GF-D8 (cell line): ENCODE measurements at places on chromosomes 3 and 15.

DNA sequence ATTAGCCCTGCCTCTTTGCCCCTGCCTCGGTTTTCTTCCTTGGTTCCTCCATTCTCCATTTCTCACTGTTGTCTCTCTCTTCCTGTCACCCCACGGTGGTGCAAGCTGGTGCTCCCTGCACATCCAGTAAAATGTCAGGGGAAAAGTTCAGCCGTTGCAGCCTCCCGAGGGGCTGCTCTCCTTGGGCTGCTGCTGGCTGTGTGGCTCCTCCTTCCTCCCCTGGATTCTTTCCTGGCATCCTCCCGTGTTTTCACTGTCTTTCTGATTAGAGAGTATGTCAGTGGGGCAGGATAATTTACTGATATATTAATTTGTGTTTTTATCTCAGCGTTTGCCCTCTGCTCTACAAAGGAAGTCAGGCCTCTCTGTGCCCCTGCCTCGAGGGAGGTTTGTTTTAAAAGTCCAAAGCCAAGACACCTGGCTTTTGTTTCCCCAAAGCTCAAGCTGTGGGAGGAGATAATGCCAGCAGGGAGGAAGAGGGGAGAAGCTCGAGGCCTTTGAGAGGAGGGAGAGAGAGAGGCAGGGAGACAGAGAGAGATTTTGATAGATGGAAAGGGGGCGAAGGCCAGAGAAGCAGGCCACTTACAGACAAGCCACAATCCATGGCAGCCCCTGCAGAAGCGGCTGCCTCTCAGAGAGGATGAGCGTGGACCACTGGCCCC, 150.3 kb upstream of the NR2F2 start:
- DNase-seq = no peak

DNA sequence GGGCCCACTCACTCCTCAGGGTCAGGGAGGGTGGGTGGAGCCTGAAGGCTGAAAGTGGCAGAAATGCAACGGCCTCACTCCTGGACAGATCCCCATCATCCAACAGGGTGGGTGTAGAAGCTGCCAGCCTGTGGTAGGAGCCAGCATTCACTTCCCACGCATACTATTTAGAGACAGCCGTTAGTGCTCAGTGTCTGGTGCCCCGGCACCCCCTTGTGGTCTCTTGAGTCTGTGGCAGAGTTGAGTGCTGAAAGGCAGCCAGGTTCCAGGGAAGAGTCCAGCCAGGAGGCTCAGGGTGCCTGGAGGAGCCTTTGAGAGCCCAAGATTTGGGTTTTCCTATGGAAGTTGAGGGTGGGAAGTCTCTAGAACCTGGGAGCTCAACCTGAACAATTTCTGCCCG, 2.1 kb upstream of the GNAT1 start:
- peak; percentile 47 for DNase-seq

DNA sequence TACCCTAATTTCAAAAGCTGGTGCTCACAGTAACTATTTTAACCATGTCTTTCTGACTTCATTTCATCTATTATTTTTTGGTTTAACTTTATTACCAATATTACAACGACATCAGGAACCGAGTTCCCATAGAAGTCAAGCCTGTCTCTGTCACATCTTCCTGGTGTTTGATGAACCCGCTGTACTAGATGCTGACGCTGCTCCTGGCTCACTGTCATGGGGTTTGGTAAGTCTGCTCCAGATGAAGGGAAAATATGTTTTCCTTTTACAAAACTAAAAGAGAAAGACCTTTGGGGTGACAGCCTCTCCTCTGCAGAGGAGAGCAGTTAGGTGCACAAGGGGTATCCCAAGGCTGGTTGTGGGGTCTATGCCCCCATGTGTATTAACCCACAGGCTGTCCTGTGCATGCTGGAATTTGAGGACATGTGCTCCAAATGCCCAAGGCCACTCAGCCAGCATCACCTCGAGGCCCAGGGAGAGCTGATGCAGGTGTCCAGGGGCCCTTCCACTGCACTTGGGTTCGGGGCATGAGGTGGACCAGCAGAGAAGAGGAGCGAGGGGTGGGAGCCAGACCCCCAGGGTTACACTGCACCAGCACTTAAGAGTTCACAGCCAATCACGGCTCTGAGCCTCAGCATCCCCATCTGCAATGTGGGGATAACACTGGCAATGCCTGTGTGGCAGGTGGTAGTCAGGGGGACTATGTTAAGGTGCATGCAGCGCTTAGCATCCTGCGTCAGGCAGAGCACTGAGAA, 62.2 kb downstream of the ATP10A start:
- no peak for DNase-seq

- no peak for DNase-seq
Measured at GRCh38 chr15:60916032-60916678, 312.9 kb downstream of the RORA start.

- DNase-seq = no peak
Measured at GRCh38 chr15:74293021-74293810, 57.1 kb downstream of the CCDC33 start.

DNA sequence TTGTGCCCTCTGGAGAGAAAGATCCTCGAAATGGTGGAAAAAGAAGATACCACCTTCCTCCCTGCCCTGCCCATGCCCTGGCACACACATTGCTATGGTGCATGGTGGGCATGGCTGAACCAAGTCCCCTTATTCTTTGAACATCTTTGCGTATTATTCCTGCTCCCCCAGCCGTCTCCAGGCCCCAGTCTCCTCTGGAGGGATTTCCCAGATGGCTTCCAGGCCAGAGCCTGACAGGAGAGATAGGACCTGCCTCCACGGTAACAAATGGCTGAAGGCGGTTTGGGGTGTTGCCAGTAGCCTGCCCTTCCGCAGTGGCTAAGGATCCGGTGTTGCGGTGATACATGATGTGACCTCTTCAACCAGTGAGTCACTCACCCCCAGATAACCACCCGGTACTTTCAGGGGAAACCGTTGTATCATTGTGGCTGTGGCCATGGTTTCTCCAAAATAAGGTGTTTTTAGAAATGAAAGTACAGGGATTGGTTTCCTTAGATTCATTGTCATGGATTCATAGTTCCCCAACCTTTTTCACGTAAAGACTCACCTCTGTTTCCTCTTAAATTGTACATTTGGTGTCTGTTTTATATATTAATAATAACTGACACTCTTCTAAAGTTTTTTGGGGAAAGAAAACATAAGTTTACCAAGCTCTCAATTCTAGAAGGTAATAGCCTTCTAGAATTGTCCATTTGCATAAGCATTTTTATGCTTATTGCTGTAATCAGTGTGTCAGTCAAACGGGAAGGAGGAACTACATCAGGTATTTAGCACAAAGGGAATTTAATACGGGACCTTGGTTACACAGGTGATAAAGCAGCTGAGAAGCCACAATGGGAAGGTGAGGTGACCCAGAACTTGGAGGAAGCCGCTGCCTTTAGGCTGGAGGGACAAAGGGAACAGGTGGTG, 25.9 kb downstream of the SMAD3 start:
- DNase-seq = peak; percentile 70

- DNase-seq = no peak
Measured at GRCh38 chr3:72101494-72101893, 316.5 kb upstream of the PROK2 start.

- no peak for DNase-seq
Measured at GRCh38 chr3:171393032-171393744, 67.0 kb downstream of the TNIK start.

- no peak for DNase-seq
Measured at GRCh38 chr15:63564093-63564492, 33.1 kb upstream of the FBXL22 start.

DNA sequence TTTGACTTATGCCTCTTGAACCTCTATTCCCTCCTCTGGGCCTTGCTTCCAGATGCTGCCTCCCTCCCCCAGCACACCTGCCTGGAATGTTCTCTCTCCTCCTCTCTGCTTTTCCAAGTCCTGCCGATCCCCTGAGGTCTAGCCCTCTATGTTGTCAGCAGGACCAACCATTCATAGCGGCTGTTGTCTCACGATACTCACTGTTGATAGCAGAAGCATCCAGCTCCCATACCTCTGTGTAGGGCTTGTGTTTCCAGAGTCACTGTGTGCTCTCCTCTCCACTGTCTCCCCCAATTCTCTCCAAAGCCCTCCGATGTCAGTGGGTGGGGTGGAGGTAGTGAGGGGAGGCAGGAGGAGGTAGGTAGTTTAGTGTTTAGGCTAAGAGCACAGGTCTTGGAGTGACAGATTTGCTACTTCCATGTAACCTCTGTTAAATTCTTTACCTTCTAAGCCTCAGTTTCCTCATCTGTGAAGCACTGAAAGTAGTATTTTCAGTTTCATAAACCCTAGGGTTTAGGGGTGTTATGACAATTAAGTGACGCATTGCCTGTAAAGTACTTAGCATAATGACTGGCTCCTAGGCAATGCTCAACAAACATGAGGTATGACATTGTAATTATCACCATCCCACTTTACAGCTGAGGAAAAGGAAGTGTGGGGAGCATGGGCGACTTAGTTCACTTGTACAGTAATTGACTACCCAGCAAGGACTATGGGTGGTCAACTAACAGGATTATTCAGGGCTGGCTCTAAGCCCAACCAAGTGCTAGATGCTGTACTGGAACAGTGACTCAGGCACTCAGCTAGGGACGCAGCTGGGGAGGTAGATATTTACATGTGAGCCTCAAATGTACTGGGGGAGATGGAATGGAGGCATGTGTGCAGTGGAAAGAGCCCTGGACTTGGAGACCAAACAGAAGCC, 122.8 kb downstream of the CACNA1D start:
- no peak for DNase-seq

- DNase-seq = peak; percentile 18
Measured at GRCh38 chr3:184186184-184186901, at the start of gene ABCF3. TSS of gene ABCF3 (plus strand) at chr3:184186199. CDS start at chr3:184186208, 9 bp downstream.

DNA sequence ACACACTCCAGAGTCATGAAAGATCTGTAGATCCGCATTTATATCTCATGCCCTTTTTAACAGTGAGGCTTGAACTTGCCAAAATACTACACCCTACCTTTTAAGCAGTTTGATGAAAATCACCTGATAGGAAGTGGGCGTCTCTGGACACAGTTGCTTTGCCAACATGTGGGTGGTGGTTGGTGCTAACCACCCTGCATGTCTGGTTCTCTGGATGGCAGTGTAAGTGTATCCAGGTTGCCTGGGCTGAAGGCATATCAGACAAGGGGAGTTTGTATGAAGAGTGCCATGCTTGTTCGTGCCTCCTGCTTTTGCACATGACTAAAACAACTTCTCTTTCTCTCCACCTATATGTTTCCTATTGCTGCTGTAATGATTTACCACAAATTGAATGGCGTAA, 159.6 kb downstream of the GHSR start:
- DNase-seq = no peak

DNA sequence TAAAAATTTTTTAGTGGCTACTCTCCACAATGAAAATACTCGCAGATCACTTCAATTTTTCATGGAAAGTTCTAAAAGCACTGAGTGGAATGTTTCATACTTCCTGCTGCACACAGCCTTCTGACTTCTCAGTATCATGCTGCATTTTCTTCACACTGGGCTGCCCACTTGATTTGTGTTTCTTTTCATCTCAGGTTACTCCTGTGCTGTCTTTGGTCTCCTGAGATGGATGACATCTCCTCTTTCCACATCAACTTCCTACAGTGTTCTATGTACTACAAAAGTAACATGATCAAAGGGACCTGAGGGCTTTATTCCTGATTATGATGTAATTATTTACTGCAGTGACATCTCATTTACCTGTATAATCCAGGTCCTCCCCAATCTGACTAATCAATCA, 927.7 kb downstream of the ROBO2 start:
- DNase-seq = no peak

- no peak for DNase-seq
Measured at GRCh38 chr15:40891810-40892446, 2.3 kb upstream of the VPS18 start.

- DNase-seq = no peak
Measured at GRCh38 chr15:90165659-90166489, 35.3 kb upstream of the SEMA4B start.

- DNase-seq = no peak
Measured at GRCh38 chr3:151639418-151639740, 94.3 kb upstream of the AADACL2 start.

- no peak for DNase-seq
Measured at GRCh38 chr15:71444866-71445590, 329.8 kb downstream of the THSD4 start.

GRCh38 chr15:74573987-74574386, 33.0 kb downstream of the ARID3B start:
- DNase-seq = no peak

- DNase-seq = no peak
Measured at GRCh38 chr3:62718011-62718410, 157.2 kb downstream of the CADPS start.

DNA sequence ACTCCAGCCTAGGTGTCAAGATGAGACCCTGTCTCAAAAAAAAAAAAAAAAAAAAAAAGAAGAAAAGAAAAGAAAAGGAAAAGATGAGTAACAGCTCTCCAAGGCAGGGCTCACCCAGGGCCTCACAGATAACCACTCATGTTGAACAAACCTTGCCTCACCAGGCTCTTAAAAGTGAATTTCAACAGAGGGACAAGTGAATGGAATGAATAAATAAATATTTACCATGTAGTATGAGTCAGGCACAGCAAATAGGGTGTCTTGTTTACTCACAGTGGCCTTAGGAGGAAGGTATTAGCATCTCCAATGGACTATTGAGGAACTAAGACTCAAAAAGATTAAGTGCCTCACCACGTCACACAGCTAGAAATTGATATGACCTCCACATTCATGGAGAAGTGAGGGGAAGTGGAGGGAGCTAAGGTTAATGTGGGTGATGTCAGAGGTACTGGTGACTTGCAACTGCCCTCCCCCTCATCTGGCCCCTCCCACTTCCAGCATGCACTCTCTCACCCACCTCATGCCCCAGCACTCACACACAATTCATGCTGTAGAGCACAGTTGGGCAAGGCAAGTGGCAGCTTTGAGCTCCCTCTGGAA, 255.5 kb downstream of the UACA start:
- peak; percentile 53 for DNase-seq

GRCh38 chr3:188034989-188035388, 119.0 kb upstream of the LPP start:
- no peak for DNase-seq

DNA sequence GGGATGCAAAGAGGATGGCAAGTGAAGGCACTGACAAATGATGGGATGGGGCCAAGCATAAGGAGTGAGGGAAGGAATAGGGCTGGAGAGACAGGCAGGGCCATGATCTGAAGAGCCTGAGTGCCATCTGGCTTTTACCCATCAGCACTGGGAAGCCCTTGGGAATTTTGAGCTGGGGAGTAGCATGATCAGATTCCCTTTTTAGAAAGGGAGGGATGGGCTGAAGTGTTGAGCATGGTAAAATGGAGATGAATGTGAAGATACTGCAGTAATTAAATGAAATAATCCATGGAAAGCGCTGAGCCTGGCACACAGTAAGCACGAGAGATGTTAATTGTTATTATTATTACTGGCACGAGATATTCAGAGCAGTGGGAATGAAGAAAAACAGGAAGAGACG, 9.9 kb downstream of the RBP1 start:
- no peak for DNase-seq

DNA sequence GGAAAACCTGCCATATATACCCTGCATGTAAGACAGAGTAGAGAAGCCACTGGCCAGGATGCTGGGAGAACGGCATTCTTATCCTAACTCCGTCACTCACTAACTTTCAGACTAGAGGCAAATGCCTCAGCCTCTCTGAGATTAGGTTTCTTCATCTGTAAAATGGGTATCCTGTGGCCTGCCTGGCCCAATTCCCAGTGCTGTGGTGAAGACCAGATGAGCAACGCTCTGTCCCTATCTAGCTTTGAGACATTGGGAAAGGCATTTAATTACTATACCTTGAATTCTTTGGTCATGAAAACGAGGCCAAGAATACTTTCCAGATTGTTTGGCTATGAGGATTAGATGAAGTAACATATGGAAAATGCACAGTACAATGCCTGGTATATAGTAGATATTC, 35.9 kb downstream of the CEMIP start:
- DNase-seq = no peak
